A172 (cell line): ENCODE measurements at places on chromosomes 3 and 15.

DNA sequence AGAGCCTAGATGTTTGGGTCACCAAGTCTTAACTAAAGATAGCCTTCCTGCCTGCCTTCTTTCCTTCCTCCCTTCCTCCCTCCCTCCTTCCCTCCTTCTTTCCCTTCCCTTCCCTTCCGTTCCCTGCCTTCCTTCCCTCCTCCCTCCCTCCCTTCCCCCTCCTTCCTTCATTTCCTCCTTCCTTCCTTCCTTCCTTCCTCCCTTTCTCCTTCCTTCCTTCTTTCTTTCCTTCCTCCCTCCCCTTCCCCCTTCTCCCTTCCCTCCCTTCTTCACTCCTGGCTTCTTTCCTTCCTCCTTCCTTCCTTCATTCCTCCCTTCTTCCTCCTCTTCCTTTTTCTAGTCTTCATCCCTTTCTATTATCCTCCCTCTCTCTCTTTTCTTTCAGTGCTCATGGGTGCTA, 2.0 kb downstream of the DNAJB8 start:
- DNase-seq, result no peak

- DNase-seq, result no peak
Observed at GRCh38 chr15:100580414-100580813, 21.6 kb downstream of the LINS1 start.

- DNase-seq, result no peak
Observed at GRCh38 chr15:73937296-73937695, 11.0 kb downstream of the LOXL1 start.

DNA sequence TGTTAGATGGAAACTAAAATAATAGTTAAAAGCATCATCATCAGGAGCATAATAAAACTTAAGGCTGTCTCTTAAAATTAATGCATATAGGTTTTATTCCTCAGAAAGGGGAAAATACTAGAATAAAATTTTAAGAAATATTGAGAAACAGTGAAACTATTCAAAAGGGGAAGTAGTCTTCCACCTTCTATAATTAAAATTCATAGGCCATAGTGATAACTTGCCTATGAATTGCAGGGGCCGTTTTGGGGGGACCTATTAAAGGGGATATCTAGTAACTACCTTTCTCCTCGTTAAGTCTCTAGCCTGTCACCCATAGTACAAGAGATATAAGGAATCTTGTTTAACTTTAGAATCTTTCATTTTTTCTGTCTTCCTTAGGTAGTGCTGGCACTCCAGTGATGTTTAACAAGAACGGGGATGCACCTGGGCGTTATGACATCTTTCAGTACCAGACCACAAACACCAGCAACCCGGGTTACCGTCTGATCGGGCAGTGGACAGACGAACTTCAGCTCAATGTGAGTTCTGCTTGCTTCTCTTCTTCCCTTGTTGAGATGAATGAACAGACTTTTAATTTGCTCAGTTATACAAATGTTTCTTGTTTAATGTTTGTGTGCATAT, 600.4 kb downstream of the GRM7 start:
- DNase-seq, result no peak

- DNase-seq, result peak; percentile 96
Observed at GRCh38 chr3:171788546-171789351, 21.5 kb downstream of the PLD1 start.

- no peak for DNase-seq
Observed at GRCh38 chr3:5312290-5312689, 124.8 kb downstream of the EDEM1 start.

DNA sequence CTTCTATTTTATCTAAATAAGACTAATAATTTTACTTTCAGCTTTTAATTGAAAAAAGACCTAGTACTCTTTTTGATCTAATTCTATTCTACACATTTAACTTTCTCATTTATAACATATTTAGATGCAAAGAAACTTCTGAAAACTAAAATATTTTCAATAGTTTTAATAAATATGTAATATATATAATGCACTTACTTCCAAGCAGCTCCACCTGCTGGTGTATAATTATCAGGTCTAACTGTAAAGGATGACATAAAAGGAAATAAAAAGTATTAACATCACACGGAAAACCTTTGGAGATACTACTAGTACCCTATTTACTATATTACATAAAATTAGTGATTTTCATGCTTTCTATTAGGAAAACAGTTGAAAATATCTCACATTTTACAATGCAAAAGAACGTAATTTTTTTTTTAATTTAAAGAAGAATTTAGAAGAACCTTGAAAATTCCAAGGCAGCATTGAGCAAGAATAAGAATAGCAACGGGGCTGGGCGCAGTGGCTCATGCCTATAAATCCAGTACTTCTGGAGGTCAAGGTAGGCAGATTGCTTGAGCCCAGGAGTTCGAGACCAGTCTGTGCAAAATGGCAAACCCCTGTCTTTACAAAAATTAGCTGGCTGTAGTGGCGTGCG, 10.2 kb downstream of the PLSCR5 start:
- peak; percentile 7 for DNase-seq

DNA sequence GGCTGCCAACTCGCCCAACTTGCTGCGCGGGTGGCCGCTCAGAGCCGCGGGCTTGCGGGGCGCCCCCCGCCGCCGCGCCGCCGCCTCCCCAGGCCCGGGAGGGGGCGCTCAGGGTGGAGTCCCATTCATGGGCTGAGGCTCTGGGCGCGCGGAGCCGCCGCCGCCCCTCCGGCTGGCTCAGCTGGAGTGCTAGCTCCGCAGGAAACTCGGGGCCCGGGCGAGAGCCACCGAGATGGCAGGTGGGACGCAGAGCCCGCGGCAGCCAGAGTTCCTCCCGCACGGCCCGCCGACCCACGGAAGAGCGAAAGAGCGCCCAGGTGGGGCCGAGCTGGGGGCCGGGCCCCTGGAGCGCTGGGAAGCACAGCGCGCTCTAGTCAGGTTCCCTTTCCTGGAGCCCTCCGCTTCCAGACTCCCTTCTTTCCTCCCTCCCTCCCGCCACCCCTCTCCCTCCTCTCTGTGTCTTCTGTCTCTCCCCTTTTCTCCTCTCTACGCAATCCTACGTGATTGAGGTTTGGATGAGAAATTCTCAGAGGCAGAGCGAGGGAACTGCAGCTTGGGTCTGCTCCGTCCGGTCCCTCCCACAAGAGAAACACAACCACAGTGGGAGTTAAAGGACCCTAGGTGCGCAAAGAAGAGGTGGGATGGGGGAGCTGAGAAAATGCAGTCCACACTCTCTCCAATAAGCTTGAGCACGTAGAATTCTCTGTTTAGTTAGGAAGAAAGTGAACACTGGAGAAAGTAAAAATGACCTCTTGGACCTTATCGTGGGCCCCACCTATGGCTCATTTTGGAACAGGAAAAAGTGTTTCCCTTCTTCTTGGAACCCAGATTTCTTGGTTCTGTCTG, 317.3 kb downstream of the FGF12 start:
- peak; percentile 59 for DNase-seq

GRCh38 chr3:11907667-11908660, 61.3 kb upstream of the TAMM41 start:
- DNase-seq, result no peak

DNA sequence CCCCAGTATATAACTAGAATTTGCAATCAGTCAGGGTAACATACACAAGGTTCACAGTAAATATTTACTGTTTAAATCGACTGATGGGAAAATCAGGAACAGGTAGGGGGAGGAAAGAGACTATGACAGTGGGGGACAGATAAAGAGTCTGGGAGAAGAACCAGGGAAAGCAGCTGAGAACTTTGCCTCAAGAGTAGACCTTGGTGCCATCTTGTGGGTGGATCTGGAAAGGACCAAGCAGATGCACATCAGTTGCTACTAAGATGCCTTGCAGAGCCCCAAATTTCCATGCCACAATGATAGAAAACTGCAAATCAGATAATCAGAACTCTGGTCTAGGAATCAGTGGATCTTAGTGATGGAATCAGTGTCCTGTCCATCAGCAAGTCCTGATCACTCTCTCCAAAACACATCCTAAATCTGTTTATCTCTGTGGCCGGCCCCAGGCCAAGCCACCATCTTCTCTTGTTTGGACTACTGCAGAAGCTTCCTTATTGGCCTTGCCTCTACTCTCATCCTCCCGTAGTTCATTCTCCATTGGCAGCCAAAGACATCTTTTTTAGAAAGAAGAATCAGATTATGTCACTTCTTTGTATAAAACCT, 62.7 kb downstream of the PDE8A start:
- DNase-seq, result peak; percentile 55
